CD4-positive, alpha-beta memory T cell (primary cell): ENCODE measurements at places on chromosomes 4 and X.

GRCh38 chrX:72295745-72296144 lies 10.0 kb downstream of the CITED1 start:
- no peak for DNase-seq

DNA sequence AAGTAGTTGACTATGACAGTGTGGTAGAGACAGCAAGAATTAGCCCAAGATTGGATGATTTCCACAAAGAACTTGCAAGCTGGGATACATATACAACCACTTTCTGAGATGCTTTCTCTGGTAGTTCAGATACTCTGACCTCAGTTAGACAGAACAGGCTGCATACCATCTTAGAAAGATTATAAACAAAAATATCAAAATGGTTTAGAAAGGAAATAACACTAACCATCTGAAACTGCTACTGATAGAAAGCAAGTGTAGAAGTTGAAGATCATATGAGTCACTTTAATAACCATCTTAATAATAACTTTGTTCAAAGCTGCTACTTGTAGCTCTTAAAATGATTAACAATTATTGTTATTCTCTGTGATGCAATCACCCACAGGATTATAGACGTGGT lies 255.4 kb upstream of the TTC29 start:
- DNase-seq = no peak

GRCh38 chr4:13537011-13537831 lies 7.1 kb downstream of the NKX3-2 start:
- DNase-seq = no peak

- DNase-seq = no peak
These were observed 97.5 kb upstream of the PRPS2 start for GRCh38 chrX:12693754-12694153.

DNA sequence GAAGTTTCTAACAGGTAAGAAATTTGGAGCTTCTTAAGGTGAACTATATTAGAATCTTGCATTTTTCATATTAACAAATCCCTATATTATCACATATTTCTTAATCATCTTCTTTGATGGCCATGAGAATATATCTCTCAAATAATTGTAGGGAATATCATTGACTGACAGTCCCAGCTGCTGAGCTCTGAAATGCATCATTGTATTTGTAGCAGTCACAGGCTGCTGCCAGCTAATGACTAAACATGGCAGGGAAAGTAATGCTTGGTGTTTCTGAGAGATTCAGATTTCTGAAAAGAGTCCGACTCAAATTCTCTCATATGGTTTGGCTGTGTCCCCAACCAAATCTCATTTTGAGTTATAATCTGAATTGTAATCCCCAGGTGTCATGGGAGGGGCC lies 171.9 kb downstream of the TRAM1L1 start:
- no peak for DNase-seq

- no peak for DNase-seq
These were observed 1.1 kb upstream of the PPP3CA start for GRCh38 chr4:101348367-101348827.

- peak; percentile 55 for DNase-seq
These were observed 8.1 kb upstream of the DCTD start for GRCh38 chr4:182925298-182925757.

GRCh38 chr4:34432706-34433105 lies 1811.6 kb downstream of the ARAP2 start:
- DNase-seq = no peak

DNA sequence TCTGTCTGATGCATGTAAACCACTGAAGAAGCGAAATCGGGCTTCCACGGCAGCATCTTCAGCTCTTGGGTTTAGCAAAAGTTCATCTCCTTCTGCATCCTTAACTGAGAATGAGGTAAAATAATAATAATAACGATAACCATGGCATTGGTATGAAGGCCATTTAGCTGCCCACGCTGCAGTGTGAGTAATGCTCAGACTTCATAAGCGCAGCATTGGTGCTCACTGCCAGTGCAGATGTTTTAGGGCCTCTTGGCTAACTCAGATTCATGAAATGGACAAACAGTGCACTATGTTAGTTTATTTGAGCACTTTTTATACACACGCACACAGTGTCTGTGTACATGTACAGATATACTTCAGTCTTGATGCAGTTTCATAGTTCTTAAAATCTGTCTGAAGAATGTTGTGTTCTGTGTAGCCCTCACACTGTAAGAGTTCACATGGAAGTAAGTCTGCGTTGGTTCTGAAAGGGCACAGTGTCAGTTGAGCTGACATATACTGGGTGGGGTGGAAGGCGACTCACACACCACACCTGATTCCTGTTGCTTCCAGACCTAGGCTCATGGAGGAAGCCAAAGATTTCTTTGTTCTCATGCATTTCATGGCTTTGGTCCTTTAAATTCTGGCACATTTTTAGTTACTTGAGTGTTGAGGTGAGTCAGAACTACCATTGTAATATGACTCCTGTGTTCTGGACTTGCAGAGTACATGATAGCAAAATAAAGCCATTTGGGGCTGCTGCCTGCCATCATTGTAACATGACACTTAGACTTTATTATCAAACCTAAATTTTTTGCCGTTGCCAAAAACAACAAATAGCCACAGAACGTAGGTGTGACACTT lies 68.7 kb downstream of the NSD2 start:
- no peak for DNase-seq

- no peak for DNase-seq
These were observed 238.0 kb downstream of the RAB28 start for GRCh38 chr4:13246107-13246506.

DNA sequence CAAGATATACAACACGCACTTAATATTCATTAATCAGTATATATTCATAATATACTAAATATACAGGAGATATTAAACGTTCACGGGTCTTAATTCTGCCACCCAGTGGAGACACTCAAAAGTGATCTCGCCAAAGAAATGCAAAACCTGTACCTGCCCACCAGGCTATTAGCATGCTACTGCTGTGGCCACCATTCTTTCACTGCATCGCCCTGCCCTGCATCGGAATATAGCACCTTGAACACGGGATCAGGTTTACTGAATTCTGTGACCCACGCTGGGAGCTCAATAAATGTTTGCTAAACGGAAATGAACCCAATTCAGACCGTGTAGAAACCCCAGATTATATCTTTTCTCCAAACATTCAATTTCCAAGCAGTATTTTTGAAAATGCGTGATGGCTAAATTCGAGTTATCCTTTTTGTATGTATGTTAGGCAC lies 840 bp upstream of the CLCN3 start:
- DNase-seq = peak; percentile 73

DNA sequence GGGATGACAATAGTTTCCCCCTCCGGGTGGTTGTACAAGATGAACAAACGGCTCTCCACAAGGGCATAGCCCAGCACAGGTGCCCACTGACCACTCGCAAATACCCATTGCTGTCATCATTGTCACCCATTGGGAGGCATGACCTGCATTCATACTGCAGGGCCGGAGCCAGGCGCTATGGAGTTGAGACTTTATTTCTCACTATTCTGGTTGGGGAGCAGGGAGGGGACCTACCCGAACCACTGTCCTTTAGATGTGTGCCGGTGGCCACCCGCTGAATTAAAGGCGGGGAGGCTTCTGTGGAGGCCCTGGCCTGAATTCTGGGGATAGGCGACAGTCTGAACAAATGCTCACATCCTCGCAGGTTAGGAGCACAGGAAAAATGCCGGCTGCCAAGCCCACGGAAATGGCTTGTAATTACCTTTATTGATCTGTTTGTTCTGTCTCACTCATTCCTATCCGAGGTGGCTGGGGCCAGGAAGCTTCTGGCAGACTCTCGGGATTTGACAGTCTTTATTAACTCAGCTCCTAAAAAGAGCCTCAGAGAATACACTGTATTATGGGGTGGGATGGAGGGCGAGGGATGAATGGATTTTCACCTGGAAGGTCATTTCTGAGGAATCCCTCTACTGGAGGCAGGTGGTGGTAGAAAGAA lies 125.1 kb upstream of the PSAPL1 start:
- DNase-seq = no peak

DNA sequence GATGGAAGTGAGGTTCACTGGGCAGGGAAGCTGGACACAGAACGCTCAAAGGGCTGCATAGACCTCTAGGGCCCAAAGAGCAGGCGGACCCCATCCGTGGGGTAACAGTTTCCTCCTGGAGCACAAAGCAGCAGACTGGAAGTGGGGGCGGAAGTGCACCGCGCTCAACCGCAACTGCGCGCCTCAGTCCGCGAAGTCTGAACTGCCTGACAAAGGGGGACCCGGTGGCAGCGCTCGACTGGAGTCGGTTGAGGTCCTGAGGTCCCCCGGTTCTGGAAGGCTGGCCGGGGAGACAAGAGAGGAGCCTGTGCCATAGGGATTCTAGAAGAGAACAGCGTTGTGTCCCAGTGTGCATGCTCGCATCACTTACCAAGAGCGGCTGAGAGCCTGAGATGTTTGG lies 58.5 kb downstream of the ALPK1 start:
- no peak for DNase-seq

GRCh38 chr4:149160370-149160769 lies 655.3 kb downstream of the IQCM start:
- DNase-seq = no peak

- no peak for DNase-seq
These were observed 951.8 kb upstream of the IGFBP7 start for GRCh38 chr4:58061967-58062366.

DNA sequence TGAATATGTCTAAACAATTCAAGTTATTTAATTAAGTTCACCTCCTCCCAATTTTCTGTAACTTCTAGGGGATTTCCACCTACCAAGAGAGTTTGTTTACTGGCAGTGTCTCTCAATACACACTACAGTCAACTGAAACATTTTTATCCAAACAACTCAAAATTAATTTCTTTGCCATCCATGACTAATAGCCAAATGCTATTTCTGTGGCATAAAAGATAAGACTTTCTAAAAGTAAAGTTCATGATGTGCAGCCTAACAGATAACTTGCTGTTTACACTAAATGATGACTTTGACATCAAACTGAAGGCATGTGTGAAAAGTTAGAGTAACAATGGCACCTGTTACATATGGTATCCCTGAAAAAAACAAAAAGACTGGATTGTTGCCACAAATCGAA lies 7.3 kb downstream of the TAB3 start:
- no peak for DNase-seq

- DNase-seq = no peak
These were observed 45.8 kb upstream of the CLDN34 start for GRCh38 chrX:9921407-9921806.

DNA sequence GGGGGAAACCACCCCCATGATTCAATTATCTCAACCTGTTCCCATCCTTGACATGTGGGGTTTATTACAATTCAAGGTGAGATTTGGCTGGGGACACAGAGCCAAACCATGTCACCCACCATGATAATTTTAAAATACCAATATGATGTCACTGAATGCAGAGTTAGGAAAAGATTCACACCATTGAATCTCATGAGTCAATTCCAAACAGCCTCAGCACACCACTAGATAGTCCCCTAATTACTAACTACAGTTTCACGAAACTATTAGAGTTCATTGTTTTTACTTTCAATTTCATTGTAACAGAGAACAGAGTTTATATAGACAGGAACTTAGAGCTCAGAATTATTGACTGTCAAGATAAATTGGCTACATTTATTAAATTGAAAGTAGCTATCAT lies 410.2 kb downstream of the FAM47A start:
- no peak for DNase-seq

GRCh38 chr4:42789041-42789567 lies 103.4 kb upstream of the GRXCR1 start:
- DNase-seq = no peak

GRCh38 chr4:3483471-3483921 lies 20.4 kb downstream of the DOK7 start:
- no peak for DNase-seq

DNA sequence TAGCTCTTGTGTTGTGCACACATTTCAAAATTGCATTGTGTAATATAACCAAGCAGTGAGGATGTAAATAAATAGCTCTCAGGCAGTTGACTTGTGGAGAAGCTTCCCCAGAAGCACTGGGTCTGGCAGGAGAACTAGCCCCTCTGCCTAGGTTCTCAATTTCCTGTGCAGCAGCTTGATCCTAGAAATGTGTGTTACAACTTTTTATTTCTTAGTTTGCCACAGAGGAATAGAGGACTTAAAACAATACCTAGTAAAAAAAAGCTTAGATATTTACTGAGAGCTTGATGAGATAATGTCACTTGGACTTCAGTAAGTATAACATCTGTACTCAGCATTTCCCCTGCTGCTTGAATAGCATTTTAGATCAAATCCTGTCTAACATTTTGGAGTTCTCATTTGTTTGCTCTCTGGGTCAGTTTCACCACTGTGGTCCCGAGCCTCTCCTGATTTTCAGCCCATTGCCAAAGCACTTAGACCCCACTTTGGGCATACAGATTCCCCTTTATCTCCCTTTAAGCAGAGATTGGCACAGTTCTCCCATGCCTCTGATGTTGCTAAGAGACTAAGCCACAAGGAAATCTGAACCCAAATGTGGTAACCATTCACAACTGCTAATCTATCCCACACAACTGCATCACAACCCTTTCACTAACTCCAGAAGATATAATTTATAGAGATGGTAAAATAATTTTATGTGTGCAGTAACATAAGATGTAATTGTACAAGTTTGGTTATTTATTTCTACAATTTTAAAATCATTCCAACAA lies 98.2 kb upstream of the NRK start:
- no peak for DNase-seq

GRCh38 chr4:147941373-147941772 lies 209.5 kb downstream of the ARHGAP10 start:
- DNase-seq = no peak

DNA sequence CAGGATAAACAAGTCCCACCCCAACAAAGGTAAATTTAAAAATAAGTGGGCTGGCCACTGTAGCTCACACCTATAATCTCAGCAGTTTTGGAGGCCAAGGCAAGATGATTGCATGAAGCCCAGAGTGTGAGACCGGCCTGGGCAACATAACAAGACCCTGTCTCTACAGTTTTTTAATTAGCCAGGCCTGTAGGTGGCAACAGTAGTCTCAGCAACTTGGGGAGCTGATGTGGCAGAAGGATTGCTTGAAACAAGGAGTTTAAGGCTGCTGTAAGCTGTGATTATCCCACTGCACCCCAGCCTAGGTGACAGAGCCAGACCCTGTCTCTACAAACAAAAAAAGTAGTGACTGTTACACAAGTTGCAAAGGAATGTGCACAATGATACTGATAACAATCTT lies 74.6 kb upstream of the FAAH2 start:
- no peak for DNase-seq

- DNase-seq = no peak
These were observed 1414.7 kb upstream of the TENM3 start for GRCh38 chr4:180828455-180829018.

- DNase-seq = no peak
These were observed 120.1 kb downstream of the SNCA start for GRCh38 chr4:89716893-89717292.

GRCh38 chr4:5969336-5969735 lies 48.9 kb downstream of the C4orf50 start:
- no peak for DNase-seq
